ENCODE measurements at places on chromosomes 2 and 18.

GRCh38 chr2:7034303-7034702 is 117.1 kb downstream of the RNF144A start:
- no peak for DNase-seq

GRCh38 chr18:22466608-22467395 is 49.1 kb upstream of the CTAGE1 start:
- DNase-seq = no peak

DNA sequence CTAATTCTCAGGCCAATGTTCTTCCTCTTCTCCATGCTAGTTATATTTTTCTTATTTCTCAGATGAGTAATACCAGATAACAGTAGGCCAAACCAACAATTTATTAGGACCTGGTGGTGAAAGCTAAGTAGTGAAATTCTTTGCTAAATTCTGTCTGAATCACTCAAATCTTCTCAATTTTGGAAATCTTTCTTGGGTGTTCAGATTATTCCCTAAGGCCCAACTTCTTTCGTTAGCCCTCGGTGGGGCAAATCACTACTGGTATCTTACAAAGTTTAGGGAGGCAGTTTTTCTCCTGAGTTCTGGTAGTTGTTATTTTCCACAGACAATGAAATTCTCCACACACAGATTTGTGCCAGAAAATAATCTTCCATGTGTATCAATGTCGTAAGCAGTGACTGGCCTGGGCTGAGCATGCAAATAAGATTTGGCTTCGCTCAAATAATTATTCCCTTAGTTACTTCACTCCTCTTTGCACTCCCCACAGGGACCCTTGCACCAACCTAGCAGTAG is 443.5 kb upstream of the SLC14A2 start:
- DNase-seq = no peak

GRCh38 chr2:203688798-203689197 is 17.6 kb upstream of the CD28 start:
- no peak for DNase-seq

- peak; percentile 54 for DNase-seq
Observed at GRCh38 chr2:109558076-109558882, 55.5 kb downstream of the SEPTIN10 start.

DNA sequence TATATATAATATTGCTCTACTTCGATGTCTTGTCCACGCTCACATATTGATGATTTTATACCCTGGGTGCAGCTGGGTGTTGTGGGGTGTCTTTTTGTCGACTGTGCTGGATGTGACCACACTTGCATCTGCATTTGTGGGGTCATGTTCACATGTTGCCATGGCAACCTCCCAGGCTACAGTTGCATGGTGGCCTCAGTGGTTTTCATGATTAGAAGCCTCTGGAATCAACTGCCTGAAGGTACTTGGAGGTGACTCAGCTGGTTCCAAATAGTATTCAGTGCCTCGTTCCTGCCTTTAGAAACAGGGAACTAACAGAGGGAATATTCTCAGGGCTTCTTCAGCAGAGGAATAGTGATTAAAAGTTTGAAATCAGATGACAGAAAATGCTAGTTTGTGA is 166.3 kb upstream of the NYAP2 start:
- DNase-seq = no peak

GRCh38 chr2:33437297-33437696 is 39.2 kb upstream of the RASGRP3 start:
- DNase-seq = no peak

- no peak for DNase-seq
Observed at GRCh38 chr18:49716035-49716434, 97.3 kb downstream of the ACAA2 start.

DNA sequence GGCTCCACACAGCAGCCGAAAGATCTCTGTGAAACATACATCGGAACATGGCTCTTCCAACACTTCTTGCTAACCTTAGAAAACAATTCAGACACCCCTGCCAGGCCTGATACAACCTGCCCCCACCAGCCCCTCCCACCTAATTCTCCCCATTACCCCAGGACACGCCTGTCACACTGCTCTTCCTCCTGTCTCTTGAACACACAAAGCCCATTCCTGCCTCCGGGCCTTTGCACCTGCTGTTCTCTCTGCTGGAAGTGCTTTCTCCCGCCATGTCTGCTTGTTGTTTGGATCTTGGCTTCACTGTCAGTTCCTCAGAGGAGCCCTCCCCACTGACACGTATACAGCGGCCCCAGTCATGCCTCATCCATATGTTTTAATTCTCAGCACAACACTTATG is 24.1 kb downstream of the CELF4 start:
- no peak for DNase-seq

- no peak for DNase-seq
Observed at GRCh38 chr2:45070113-45070652, 60.9 kb upstream of the SIX2 start.

DNA sequence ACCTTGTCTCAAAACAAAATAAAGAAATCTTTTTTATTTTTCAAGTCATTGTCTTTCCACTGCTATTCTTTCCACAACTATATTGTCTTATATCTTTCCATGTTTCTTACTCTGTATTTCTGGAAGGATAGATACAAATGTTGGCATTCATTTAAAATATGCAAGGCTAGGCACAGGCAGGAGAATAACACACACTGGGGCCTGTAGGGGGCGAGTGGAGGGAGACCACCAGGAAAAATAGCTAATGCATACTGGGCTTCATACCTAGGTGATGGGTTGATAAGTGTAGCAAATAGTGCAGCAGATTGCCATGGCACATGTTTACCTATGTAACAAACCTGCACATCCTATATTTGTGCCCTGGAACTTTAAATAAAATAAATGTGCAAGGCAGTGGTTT is 9.6 kb downstream of the MRPL30 start:
- no peak for DNase-seq

DNA sequence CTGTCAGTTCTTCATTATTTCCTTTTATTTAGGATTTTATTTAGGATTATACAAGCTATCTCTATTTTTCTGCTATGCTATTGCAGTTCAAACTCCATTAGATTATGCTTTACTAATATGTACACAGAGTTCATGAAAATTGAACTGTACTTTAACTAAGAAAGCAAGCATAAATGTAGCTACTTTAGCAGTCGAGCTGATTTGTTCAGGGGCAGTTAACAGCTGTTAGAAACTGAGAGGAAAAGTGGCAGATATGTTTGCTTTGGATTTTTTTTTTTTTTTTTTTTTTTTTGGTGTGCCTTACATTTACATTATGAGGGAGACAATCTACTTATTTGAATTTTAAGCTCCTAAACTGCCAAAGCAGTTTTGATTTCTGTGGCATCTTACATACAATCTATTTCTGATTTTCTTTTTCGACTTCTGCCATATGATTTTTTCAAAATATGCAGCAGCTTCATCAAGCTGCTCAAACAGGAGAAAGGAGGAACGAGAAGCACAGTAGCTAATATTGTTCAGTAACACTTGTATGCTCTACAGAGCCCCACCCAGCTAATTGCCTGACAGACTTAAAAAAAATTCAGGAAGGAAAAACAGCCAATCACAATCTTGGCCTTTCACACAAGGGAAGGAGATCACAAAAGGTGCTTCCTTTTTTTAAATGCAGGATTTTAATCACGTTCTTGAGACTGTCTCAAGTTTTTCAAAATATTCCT is 233.4 kb upstream of the SIX3 start:
- peak; percentile 11 for DNase-seq

All from GF-D8 (cell line).